ENCODE measurements at places on chromosomes 12 and 14.
A peak's percentile ranks its signal among the peaks of the same experiment; 100 is the strongest.

DNA sequence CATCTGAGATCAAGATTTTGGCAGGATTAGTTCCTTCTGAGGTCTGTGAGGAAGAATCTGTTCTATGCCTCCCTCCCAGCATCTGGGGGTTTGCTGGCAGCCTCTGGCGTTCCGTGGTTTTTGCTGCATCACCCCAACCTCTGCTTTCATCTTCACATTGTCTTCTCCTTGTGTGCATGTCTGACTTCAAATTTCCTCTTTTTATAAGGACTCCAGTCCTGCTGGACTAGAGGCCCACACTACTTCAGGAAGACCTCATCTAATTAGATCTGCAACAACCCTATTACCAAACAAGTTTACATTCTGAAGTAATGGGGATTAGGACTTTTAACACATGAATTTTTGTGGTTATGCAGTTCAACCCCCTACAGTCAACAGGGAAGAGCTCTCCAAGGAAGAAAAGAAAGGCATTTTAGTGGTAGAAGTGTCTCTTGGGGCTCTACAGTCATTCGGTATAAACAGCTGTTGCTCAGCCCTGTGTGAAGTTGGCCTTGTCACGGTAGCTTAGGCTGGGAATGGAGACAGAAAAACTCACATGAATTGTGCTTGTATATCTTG lies 89.7 kb downstream of the CAND1 start:
- DNase-seq, result no peak

GRCh38 chr12:109052414-109053323 lies at the start of gene USP30:
Gene USP30, plus strand, starts transcription at chr12:109052576. Its CDS starts 103 bp downstream, at chr12:109052679.
- DNase-seq, result peak; percentile 94

- no peak for DNase-seq
These were observed 227.5 kb downstream of the GXYLT1 start for GRCh38 chr12:41917181-41917580.

DNA sequence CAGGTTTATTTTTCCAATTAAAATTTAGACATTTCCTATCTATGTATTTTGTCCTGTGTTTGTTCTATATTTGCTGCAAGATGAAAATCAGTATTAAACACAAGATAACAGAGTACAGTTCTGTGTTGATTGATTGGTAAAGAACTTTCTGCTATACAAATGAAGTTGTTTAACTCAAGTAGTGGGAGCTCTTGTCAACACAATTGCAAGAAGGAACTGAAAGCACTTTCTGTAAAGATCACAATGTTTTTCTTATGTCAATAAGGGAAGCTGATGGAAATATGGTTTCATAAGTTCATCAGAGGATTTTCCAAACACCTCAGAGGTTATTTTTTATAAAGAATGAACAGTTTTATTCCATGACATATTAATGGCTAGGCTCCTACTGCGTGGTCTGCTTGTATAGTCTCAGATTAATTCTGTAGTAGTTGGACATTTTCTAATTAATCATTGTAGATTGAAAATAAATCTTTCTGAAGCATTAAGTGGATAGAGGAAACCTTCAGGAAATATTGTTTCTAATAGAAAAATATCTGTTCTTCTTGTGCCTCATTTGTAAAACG lies 379.5 kb downstream of the LRFN5 start:
- no peak for DNase-seq

DNA sequence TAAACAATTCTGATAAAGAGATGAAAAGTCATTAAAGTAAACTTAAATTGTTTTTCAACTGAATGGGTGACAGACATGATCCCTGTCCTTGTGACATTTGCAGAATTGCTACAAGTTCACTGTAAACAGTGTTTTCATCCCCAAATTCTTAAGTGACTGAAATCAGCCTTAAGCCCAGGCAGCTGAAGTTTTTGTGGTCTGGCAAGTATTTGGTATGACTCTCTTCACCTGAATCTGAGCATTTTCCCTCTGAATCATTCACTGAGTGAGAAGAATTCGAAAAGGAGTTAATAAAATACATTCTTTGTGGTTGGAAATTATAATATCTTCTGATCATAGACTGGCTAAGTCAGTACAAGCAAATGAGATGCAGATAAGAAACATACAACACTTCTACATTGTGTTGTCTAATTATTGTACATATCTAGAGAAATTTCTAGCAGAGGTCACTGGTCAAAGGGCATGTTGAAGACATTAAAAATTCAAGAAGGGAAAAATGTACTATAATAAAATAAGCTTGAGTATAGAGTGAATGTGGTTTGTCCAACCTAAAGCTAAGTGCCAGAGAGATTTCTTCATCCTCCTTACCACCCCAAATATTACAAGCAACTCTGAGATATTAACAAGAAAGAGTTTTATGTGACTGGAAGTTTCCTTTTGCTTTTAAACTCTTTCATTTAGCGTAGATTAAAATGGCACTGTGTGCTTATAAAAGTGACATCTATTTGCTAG lies 177.8 kb upstream of the DIO2 start:
- no peak for DNase-seq

DNA sequence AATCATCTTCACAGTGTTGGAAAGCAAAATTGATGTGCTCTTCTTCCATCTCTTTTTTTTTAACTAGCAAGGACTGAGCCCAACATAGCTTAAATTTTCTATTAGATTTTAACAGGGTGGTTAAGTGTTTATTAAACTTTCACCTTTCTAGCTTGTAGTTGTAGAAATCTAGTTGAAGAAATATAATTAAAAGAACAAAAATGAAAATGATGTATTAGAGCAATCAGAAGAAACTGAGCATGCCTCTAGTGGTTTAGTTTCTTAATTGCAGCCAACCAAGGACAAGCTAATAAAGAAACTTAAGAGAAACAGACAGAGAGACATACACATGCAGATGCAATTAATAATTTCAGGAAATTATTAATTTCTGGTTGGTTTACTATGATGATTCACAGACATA lies 673.0 kb upstream of the LMO3 start:
- no peak for DNase-seq

DNA sequence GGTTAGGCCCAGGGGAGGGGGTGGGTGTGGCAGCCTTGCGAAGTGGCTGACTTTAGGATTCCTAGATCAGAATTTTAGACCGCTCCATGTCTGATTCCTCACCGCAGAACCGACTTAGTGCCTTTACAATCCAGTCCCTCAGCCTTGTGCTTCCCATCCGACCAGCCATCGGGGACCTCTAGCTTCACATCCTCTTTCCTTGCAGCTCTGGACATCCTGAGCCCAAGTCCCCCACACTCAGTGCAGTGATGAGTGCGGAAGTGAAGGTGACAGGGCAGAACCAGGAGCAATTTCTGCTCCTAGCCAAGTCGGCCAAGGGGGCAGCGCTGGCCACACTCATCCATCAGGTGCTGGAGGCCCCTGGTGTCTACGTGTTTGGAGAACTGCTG lies 557 bp downstream of the COPS7A start:
- peak; percentile 25 for DNase-seq

DNA sequence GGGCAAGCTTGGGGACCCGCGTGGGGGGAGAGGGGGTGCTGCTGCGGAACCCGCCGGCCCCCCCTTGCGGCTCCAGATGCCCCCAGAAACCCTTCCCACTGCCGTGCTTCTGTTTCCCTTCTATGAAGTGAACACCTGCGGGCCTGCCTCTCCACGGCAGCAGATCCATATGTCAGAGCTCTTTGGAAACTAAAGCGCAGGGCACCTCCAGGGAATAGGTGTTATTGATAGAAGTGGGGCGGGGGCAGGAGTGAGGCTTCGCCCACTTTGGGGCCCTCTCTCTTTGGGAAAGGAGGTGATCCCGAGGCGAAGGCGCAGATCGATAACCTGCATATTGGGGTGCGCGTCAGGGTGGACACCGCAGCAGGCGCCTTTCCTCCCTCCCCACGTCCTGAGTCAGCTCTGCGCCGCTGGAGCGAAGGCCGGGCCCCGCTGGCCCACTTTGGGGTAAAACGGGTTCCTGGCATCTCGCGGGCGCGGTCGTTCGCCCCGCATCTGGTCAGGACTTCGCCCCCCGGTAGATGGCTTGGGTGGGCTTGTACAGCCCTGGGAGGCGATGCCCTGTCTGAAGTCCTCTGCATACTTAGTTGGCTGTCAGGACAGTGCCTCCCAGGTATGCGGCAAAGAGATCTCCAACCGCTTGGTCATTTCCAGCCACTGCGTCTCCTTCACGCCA lies 524 bp downstream of the KMT5A start:
- no peak for DNase-seq

DNA sequence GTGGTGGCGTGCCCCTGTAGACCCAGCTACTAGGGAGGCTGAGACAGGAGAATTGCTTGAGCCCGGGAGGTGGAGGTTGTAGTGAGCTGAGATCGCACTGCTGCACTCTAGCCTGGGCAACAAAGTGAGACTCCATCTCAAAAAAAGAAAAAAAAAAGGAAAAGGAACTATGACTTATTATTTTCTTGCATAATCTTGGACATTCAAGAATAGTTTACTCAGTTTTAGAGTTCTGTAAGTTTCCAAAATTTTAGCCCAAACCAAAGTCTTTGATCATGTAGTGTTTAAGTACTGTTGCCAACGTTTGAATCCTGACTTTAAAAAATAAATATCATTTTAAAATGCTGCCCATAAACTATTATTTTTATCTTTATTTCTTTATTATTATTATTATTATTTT lies 6.2 kb downstream of the PSMA6 start:
- DNase-seq, result no peak

GRCh38 chr12:54704202-54704601 lies 56.0 kb upstream of the DCD start:
- DNase-seq, result no peak

GRCh38 chr14:54781961-54782750 lies 120.5 kb downstream of the GCH1 start:
- no peak for DNase-seq

DNA sequence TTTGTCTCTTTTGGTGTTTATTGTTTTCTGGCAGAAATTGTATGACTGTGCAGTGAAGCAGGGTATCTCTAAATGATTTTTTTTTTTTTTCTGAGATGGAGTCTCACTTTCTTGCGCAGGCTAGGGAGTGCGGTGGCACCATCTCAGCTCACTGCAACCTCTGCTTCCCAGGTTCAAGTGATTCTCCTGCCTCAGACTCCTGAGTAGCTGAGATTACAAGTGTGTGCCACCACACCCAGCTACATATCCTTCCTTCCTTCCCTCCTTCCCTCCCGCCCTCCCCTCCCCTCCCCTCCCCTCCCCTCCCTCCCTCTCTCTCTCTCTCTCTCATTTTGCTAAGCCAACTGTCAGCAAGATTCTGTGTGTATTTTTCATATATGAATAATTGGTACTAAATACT lies 94.4 kb downstream of the PPHLN1 start:
- no peak for DNase-seq

- DNase-seq, result no peak
These were observed 81.2 kb upstream of the ATXN7L3B start for GRCh38 chr12:74456431-74456830.

GRCh38 chr12:18653465-18653864 lies 84.3 kb downstream of the PLCZ1 start:
- DNase-seq, result no peak

DNA sequence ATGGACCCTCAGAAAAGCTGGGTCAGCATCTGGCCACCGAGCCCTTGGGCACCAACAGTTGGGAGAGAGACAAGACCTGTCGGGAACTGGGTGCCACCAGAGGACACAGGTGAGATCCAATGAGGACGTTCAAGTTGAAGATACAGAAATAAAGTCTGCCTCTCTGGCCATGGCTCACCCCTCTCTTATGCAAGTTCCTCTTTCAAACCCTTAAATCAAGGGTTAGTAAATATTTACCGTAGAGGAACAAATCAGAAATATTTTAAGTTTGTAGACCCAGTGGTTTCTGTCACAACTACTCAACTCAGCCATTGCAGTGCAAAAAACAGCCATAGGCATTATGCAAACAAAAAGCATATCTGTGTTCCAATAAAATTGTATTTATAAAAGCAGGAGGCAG lies 76.5 kb upstream of the HSPB8 start:
- no peak for DNase-seq

DNA sequence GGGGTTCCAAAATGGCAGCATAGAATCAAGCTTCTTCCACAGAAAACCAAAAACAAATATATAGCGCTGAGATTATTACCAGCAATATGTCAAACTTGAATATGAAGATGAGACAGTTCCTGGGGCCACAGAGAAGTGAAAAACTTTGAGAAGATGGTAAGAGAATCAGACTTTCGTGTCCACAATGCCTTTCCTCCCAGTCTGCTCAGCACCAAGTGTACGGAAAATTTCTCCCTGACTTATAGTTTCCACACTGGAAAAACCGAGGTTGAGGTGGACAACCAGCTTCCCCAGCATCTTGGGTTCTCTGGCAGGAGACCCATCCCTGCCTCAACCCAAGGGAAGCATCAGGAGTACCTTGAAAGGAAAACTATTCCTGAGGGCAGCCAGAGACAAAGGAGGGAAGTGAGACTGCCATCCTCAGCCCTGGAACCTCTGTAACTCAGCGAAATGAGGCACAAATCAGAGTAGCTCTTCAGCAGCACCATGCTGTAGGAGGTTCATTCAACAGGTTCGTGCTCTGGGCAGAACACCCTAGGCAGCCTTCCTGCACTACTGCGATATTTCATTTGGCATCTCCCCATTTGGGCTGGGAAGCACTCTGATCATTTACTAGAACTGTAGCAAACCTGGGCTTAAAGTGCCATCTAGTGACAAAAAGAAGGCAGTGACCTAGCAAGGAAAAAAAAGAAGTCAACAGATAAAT lies 52.4 kb upstream of the CAPRIN2 start:
- DNase-seq, result no peak

DNA sequence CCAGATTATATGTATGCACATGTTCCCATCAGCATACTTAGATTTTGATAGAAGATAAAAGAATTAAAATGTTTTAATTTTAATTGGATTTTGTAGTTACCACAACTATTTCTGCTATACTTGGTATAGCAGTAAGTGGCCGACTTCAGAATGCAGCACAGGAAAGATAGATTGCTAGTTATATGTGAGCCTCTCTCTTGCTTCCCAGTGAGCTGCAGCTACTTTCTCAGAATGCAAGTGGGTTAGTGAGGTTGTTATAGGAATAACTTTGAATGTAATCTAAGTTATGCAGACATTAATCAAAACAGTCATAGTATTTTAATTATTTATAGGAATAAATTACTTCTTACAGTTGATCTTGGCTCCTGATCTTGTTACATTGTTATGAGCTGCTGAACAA lies 240.6 kb downstream of the RAD51B start:
- DNase-seq, result no peak

DNA sequence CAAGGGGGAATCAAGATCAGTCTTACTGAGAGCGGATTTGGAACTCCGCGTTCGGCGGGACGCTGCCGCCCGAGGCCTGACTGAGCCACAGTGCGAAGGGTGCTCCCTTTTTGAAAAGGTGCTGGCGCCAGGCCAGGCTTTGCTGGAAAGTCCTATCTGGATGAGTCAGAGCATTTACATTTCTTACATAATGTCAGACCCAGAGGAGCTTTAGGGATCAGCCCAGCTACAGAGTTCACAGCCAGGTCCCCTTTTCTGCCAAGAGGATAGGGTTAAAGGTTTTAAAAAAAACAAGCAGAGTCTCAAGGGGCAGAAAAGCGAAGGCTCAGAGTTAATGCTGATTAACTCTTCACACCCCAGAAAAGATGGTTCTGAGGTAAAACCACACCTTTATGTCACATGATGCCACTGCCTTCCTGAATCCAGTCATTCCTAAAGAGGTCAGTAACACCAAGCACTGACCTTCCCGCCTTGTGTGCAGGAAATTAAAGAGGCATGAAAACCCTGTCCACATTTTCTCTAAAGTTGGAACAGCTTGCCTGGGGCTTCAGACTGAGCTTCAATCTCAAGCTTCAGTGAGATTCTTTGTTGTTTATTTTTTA lies 11.7 kb upstream of the FBXL14 start:
- peak; percentile 31 for DNase-seq

Data from natural killer cell (primary cell).